NCI-H1930 (cell line): ENCODE measurements at places on chromosomes 2 and 18.

GRCh38 chr18:37266290-37266689 lies 299.3 kb downstream of the CELF4 start:
- DNase-seq: no peak

- DNase-seq: no peak
Measured at GRCh38 chr18:371609-371982, 103.7 kb upstream of the THOC1 start.

- DNase-seq: no peak
Measured at GRCh38 chr18:78790960-78791359, 188.7 kb upstream of the SALL3 start.

- no peak for DNase-seq
Measured at GRCh38 chr2:81196383-81196851, 891.9 kb upstream of the LRRTM1 start.
